GF-D8 (cell line): ENCODE measurements at places on chromosomes 4 and X.
A peak's percentile ranks its signal among the peaks of the same experiment; 100 is the strongest.

DNA sequence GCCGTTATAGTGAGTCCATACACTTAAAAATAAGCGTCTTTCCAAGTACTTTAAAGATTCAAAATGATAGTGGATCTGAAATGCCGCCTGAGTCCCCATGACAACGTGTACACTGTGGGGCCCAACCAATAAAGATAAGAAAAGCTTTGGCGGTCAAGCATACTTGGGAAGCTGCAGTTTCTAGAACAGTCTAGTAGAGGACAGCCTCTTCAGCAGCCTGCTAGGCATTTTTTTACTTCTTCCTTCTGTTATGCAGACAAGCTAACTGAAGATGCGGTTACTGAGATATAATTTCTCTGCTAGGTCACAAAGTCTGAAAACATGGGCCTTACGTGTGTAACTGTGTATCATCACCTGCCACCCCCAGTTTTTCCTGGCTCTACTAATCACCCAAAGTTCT, 402 bp upstream of the UPRT start:
- peak; percentile 28 for DNase-seq

DNA sequence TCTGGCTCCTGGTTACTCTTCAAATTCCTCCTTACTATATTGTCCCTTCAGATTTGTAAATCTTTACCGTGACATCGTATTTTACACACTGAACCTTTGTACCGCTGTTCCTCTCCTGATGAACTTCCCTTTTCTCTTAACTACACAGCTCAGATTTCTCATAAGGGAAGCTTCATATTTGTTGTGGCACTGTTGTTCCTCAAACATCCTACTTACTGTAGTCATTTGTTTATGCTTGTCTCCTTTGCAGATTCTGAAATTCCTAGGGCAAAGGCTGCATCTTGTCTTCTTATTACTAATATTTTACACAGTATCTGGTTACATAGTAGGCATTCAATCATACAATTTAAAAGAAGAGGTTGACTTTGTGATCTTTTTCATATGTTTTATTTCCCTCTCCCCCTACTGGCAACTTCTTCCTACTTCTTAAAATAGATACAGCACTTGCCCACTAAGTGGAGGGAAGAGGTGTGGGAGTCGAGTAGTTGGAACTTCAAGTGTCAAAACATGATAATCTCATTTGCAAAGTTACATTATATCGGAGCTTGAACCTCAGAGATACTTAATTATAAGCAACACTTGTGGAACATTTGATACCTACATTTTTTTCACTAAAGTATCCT, 50.0 kb downstream of the TET2 start:
- DNase-seq, result peak; percentile 50

GRCh38 chrX:120244395-120244734, 6.2 kb upstream of the ZBTB33 start:
- DNase-seq, result no peak

GRCh38 chrX:47232197-47232802, 509 bp upstream of the USP11 start:
- no peak for DNase-seq

DNA sequence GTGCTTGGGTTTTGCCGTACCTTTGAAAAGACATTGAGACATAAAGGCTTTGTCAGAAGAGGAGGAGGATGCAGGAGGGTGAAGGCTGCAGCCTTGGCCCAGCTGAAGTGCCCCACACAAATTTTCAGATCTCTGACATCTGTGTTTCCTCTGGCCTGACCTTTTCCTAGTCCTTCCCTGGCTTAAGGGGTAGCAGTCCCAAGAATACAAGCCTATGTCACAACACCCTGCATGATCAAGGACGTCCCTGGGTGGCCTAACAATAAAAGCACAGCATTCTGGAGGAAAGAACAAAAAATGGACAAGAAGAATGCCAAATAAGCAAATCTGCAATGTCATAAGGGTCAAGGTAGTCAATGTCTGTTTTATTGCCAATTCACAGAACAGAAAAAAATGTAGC, 80.8 kb upstream of the FAM9C start:
- DNase-seq, result no peak

DNA sequence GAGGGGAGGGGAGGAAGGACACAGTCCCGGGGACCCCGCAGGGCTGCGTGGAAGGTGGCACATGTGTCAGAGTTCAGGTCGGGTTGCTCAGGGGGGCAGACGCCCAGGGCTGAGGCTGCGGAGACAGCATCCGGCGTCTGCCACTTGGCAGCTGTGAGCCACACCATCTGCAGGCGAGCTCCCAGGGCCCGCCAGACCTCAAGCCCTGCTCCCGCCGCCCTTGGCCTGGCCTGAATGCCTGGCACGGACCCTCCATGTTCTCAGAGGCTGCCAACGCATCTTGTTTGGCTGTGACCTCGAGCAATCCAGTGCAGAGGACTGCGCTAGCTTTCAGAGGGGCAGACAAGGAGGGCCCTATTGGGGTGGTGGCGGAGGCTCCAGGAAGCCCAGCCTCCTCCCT, 5.1 kb downstream of the BGN start:
- DNase-seq, result no peak

DNA sequence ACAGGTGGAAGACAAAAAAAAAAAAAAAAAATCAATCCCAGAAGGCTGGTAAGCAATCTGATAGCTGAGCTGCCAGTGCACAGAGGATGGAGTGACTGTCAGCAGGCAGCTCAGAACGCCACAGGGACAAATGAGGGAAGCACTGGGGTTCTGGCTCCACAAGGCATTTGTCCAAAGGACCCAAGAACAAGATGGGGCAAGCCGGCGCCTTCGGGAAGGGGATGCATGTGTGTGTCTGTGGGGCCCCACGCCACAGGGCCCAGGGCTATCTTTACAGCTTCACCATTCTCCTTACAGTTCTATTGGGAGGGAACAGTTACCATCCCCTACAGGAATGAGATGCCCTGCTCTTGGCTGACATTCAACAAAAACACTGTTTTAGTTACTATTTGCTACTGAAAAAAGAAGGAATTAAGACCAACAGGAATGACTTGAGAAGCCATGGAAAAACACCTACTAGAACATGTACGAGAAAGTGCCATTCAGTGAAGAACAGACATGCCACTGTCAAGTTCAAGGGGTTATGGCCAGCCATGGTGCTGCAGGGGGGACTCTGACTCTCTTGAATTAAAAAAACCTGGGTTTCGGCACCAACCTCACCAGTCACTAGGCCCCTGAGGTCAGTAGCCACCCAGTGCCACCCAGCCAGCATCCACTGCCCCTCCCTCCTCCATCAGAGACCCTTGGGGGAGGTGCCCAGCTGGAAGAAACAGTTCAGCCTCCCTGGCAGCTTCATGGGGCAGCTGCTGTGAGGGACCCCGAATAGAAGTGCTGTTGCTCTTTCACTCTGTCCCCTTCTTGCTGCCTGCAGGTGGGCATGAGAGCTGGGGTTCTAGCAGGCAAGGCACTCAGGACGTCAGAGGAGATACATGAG, 18.5 kb downstream of the WDR1 start:
- no peak for DNase-seq

DNA sequence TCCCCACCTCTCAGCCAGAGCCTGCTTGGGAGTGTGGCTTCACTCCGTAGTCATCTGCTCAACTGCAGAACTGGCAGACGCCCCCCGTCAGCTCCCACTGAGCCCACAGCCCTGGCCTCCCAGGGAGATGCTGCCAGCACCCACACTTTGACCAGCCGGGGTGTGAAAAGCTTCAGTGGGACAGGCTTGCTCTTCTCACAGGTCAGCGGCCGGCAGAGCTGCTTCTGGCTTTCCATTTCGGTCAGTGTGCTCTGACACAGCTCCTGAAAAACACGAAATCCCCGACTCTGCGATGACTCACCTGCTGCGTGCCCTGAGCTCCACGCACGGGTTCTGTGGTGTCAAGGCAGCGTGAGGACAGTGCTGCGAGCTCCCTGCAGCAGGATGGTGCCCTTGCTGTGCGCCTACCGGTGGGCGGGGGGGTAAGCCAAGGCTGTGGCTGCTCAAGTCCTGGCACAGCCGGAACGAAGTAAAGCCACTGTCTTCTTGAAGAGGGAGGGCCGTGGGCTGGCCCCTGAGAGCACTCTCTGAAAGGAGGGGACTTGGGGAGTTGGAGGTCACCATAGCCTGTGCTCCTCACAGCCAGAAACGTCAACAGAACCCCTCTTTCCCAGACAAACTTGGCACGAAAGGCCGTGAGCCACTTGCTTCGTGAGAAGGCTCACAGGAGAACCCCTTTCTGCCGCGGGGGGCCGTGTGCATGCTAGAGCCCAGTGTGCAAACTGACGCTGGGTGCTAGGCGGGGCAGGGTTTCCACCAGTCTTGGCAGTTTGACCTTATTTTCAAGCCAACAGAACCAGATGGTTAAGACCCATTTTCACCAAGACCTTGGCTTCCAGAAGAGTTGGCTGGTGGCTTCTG, 23.6 kb downstream of the NOP14 start:
- DNase-seq, result no peak
